ENCODE measurements at places on chromosomes 4 and X.

GRCh38 chr4:105474099-105474518 is 247 bp upstream of the PPA2 start:
- DNase-seq = peak; percentile 94

- no peak for DNase-seq
Measured at GRCh38 chr4:151475035-151475714, 66.2 kb downstream of the FHIP1A start.

DNA sequence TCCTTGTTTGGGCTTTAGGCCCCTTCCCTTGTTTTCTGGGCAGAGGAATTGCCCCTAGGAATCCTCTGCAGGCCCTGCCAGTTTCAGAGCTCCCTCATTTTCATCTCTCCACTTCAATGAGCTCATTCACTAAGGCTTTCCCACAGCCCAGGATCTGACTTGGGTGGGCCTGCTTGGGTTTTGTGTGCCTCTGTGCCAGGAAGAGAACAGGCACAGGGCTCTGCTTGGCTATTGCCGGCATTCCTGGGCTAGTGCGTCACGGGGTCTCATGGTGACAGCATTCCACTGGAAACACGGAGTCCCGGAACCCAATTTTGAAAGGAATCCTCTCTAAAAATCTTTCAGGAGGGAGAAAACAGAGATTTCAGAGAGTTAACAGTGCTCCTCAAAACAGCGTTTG is 150.5 kb downstream of the VCX3A start:
- no peak for DNase-seq

DNA sequence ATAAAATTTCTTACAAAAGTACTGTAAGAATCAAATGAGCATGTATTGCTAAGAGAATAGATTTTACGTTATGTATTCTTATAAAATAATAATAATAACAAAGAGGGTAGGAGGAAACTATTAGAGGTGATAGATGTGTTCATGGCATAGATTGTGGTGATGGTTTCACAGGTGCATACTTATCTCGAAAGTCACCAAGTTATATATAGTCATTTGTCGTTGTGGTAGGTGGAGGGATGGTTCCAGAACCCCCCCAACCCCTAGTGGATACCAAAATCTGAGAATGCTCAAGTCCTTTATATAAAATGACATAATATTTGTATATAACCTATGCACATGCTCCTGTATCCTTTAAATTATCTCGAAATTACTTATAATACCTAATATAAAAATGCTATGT is 36.7 kb upstream of the H2AZ1 start:
- DNase-seq = no peak

DNA sequence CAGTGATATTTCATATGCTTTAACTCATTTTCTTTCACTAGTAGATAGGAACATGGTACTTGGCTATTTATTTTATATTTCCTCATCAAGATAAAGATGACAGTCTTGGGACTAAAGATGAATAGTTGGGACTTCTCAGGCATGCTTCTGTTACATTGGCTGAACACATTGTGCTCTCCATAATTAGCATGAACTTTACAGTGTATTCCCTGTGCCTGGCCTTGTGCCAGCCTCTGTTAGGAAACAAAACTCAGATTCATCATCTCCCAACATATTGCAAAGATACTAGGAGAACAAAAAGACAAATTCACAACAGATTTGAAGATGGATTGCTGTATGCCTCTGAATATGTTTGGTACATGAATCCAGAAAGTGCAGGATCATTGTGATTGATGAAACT is 26.4 kb downstream of the GRIA2 start:
- no peak for DNase-seq

DNA sequence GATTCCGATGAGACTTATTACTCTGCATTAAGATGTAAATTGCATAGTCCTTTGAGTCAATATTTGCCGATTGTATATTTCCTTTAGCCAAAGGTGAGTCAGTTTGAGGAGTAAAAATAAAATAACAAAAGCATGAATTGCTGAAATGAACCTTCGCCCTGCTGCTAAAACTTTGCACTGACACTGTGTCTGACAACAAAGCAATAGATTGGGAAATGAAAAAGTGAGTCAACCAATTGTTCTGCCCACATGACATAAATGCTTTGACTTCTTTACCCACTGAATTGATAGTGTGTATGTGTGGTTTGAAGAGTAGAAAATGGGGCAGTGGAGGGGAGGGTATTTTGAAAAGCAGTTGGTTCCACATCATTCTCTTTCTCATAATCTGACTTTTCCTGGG is 88.4 kb upstream of the AFF2 start:
- no peak for DNase-seq

DNA sequence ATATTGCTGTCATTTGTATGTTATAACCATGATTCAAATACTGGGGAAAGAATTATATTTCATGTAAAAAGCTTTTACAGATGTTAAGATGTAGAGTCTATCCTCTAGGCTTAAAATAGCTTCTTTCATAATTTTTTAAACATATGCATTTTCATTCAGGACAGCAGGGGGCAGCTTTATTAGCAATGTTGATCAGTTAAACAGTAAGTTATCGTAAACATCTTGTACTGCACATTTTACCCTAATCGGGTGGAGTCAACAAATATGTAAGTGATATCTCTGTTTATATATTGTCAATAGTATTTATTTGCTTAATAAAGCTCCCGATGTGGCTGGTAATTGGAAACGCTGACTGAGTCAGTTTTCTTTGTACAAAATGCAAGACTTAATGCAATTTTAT is 142.5 kb upstream of the MED14 start:
- peak; percentile 19 for DNase-seq

- DNase-seq = no peak
Measured at GRCh38 chrX:125378205-125378604, 58.5 kb downstream of the TEX13C start.

GRCh38 chrX:13015536-13016236 is 28.7 kb downstream of the FAM9C start:
- DNase-seq = no peak

DNA sequence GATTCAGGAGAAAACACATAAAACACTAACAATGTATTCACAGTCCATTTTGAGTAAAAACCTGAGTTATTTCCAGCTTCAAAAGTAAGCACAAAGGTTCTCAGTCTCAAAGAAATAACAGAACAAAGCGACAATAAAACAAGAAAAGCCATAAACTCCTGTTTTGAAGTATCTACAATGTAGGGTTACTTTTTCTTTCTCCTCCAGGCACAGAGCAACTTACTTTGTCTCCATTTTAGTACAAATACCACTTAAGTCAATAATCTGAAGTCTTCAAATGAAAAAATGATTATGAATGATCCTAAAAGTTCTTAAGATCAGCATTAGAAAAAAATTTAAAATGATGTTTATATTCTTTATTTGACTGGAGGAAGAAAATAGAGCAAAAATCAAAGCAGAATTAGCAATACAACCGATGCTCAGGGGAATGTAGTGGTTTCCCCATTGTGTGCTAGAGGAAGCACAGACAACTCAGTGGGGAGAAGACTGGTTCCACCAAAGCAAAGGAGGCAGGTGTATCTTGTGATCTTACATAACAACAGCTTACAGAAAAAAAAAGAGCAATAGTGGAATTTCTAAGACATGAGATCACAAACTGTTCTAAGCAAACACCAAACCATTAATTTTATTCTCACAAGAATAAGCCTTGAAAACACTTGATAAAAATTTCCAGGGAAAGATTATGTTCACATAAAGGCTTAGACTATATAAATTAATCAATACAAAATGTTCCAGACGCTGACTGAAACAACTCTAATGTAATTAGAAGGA is 35.1 kb downstream of the EPHA5 start:
- no peak for DNase-seq

- DNase-seq = peak; percentile 20
Measured at GRCh38 chr4:187929024-187929423, 66.5 kb upstream of the ZFP42 start.

- DNase-seq = peak; percentile 86
Measured at GRCh38 chr4:1167244-1167949, 5.0 kb downstream of the SPON2 start.

- DNase-seq = no peak
Measured at GRCh38 chrX:69109706-69110105, 55.5 kb downstream of the PJA1 start.

DNA sequence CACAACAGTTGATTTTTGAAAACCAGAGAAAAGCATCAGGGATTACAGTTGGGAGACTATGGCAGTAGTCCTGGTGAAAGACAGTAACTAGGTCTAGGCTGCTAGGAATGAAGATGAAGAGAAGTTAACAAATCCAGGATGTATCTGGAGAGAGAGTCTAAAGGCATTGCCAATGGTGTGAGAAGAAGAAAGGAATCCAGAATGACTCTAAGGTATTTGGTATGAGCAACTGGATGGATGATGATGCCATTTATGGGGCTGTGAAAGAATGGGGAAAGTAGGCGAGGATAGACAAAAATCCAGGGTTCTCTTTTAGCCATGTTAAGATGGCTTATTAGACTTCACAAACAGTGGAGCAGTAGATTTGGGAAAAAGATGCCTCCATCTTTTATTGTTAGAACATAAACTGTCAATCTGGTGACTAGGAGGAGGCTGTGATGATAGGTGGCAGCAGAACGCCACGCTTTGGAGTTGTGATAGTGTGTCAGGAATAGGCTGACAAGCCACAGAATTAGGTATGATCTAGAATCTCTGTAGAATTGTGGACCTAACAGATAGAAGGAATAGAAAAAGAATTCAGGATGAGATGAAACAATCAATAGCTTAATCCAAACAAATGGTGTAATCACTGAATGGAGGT is 27.3 kb upstream of the JADE1 start:
- peak; percentile 41 for DNase-seq

DNA sequence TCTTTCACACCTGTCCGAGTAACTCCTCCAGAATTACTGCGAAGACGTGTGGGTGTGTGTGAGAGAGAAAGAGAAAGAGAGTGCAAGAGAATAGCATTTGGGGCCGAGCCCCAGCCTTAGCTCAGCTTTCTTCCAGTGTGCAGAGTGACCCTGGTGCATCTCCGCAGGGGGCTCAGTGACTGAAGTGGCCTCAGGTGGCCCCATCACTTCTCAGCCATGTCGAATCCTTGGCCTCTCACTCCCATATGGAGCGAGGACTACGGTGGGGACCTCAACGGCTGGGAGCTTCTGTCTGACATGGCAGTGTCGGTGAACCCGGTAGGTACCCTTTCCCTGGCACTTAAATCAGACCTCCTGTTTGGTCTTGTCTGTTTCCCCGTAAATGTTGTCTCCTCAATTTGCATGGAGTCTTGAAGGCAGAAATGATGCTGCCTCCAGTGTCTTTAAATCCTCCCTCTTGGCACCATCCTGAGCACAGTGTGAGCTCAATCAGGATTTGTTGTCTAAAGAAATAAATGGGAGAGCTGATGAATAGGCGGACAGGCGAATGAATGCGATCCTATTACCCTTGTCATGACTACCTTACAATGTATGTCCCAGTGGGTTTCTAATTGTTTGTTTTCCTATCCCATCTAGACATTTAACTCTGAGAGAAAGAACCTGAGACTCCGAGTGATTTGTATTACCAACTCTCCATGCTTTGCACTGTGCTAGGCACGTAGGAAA is 305.9 kb downstream of the AFF2 start:
- no peak for DNase-seq

DNA sequence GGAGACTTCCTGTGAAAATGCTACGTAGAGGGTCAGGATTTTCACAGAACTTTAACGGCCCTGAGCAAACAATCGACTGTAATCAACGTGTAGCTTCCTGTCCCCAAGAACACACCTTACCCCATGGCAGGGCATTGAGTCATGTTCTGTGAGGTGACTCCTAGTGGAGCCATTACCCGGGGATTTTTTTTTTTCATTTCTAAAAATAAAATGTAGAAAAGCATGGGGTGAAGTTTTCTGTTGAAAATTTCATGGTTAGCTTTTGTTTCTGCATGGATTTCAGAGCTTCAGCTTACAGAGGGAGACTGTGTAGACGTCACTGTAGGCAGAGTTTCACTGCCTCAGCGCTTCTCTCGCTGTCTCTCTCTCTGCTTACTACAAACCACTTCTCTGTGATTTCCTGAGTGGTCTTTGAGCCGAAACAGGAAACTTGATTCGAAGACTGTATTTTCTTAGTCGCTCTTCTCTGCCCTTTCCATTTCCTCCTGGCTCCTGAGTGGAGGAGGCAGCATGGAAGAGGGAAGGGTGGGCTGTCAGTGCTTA is 111.7 kb downstream of the NFKB1 start:
- no peak for DNase-seq

- DNase-seq = no peak
Measured at GRCh38 chr4:98946359-98946758, 17.4 kb upstream of the EIF4E start.

- no peak for DNase-seq
Measured at GRCh38 chr4:83906561-83906960, 370.7 kb downstream of the GPAT3 start.

GRCh38 chr4:102843273-102843672 is 15.9 kb upstream of the UBE2D3 start:
- DNase-seq = no peak

GRCh38 chr4:110510955-110511544 is 35.1 kb downstream of the ENPEP start:
- DNase-seq = peak; percentile 40

DNA sequence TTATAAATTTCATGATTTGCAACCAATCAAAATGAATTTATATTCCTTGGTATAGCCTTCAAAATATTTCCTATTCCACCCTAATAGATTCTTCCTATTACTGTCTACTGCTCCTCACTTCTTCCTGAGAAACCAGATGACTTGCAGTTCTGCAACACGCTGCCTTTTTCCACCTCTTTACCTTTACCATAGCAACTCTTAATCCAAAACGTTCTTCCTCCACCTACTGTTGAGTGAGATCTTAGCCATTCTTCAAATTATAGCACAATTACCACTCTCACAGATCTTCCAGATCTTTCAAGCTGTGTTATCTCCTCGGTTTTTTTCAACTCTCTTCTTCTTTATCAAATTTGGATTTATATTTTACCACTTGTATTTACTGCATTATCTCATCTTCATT is 289.8 kb downstream of the ADGRL3 start:
- no peak for DNase-seq

DNA sequence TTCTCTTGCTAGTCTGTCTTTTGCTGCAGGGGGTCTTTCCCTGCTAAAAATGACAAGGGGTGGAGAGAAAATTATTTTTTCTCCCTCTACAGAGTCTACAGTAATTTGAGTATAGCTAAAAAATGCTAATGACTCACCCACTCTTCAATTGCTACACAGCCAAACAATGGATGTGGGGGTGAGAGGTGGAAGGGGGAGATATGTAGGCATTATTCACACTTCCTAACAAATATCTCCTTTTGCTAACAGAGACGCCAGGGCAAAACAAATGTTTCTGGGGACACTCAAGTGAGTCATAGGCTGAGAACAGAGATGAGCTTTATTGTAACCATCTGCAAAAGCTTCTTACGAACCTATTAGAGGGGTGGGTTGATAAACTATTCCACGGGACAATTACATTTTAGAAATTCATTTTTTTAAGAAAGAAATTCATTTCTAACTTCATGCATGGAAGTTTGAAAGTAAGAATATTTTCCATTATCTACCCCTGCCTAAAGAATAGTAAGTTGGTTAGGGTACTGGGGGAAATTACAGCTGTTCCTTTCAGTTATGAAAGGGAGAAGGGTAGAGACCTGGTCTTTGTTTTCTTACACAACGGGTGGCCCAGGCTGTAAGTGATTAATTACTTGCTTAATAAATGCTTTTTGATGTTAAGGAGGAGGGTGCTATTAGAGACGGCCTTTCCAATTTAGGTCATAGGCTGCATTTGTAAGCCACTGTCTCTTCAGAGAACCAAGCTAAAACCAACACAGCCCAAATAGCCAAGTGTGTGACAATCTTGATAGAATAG is 12.8 kb downstream of the SCD5 start:
- no peak for DNase-seq

All from SK-N-SH (cell line).